Stimulated activated CD8-positive, alpha-beta memory T cell treated with anti-CD3 and anti-CD28 coated beads, Interleukin-7, amount 100 ng/mL, for 1 hour (primary cell): ENCODE measurements at places on chromosomes 7 and 10.

DNA sequence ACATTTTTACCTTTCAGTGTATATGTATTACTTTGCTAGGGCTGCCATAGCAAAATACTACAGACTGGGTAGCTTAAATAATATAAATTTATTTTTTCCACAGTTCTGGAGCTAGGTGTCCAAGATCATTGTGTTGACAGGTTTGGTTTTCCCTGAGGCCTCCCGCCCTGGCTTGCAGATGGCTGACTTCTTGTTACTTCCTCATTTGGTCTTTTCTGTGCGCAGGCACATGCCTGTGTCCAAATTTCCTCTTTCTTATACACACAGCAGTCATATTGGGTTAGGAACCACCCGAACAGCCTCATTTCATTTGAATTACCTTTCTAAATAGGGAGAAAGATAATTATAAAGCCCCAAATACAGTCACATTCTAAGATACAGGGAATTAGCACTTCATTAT lies 521.6 kb upstream of the SORCS1 start:
- DNase-seq, result no peak

DNA sequence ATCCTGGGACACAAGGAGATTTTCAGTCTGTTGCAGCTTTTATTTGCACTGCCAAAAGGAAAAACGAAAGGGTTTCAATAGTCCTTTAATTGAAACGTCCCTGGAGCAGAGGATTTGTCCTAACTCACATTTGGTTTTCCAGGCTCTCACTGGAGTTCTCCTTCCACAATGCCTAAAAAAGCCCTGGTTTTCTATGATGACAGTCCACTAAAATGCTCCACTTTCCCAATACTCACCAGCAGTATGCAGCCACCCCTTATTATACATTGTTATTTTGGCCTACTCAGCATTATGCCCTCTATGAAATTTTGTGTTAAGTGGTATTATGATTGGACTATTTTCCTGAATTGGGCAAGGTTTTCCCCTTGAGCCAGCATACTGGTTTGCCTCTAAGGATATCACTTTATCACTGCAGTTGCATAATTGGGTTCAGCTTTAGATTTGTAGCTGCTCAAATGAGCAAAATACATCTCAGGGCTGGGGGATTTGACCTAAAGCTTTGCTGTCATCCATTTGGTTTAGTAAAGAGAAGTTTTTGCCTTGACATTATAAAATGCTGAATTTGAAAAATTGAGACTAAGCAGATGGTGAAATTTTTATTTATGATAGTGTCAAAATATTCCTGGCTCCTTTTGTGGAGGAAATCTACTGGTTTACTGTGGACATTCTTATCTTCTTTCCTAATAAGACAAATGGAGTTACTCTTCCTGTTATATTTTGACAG lies 239.2 kb downstream of the RNLS start:
- DNase-seq, result no peak

- DNase-seq, result no peak
Observed at GRCh38 chr7:8121243-8121642, 140.7 kb downstream of the ICA1 start.

GRCh38 chr7:24050991-24051560 lies 232.9 kb upstream of the NPY start:
- no peak for DNase-seq

- DNase-seq, result no peak
Observed at GRCh38 chr7:25073451-25073850, 51.6 kb downstream of the CYCS start.

DNA sequence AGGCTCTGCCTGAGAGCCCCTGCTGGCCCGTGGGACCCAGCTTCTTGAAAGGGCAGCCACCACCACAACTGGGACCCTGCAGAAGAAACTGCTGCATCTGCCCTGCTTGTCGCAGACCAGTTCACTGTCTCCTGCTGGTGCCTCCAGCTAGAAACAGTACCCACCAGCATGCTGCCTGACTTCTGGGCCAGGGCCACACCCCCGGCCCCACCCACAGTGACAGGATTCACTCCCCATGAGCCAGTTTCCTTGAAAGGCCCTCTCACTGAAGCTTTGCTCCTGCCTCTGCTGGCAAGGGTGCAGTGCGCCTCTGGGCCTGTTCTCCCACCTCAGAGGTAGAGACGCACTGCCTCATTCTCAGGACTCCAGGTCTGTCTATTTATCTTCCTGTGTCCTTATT lies 32.4 kb downstream of the ANXA11 start:
- no peak for DNase-seq

DNA sequence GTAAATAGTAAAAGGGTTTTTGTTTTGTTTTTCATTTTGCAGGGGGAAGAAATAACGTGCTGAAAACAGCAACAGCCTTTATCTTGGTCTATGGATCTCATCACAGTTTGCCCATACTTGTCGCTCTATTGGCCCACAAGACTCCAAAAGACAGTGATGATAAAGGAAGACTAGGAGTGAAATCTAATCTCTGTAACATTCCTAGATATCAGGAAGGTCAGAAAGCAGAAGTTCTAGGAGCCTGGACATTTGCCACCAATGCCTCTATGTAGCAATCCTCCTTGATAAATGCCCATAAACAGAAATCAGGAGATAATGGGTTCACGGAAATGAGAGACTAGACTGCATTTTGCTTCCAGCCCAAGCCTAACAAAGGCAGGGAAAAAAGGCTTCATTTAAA lies 8.9 kb downstream of the CUBN start:
- no peak for DNase-seq

DNA sequence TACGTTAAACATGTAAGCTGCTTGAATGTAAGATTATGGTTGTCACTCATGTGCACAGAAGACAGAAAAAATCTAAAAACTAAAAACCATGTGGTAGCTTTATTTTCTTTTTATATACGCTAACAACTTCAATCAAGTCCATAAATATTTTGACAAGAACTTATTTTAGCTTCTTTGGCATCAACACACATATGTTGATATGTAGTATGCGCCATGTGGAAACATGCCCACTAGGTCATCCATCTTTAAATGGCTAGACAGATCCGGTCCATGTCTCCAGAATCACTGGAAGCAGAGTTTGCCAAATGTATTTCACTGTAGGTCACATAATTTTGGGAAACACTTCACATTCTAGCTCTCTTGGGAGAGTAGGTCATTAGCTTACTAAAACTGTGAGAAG lies 261.5 kb upstream of the IMMP2L start:
- no peak for DNase-seq
